ENCODE measurements at places on chromosomes 4 and X.

GRCh38 chrX:79524642-79525041, 157.5 kb upstream of the ITM2A start:
- DNase-seq, result no peak

DNA sequence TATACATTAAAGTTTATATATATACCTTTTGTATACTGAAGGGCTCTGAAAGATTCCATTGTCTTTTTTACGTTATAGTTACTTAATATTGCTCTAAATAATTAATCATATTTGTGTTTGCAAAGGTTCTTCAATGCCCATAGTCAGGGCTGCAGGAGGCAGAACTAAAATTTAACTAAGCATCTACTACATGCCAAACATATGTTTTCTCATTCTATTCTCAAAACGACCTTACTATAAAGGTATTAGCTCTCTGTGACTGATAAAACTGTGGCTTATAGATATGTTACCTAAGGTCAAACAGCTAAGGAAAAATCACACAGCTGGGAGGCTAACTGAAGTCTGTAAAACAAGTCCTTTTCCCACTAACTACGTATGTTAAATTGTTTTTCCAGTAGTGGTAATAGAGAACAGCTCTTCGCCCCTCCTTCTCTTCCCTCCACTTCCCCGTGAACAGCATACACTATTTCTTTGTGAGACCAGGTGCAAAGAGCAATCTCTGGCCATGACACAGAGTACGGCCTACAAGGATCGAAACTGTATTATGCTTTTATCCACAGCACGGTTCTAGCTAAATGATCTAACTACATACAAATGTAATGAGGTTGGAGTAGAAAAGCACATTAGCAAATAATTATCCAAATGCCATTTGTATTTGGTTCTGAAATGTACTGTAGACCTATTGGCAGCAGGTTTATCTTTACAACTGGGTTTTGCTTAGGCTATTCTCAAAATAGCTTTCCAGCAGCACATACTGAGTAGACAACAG, 1.7 kb downstream of the CNOT6L start:
- DNase-seq, result peak; percentile 3

DNA sequence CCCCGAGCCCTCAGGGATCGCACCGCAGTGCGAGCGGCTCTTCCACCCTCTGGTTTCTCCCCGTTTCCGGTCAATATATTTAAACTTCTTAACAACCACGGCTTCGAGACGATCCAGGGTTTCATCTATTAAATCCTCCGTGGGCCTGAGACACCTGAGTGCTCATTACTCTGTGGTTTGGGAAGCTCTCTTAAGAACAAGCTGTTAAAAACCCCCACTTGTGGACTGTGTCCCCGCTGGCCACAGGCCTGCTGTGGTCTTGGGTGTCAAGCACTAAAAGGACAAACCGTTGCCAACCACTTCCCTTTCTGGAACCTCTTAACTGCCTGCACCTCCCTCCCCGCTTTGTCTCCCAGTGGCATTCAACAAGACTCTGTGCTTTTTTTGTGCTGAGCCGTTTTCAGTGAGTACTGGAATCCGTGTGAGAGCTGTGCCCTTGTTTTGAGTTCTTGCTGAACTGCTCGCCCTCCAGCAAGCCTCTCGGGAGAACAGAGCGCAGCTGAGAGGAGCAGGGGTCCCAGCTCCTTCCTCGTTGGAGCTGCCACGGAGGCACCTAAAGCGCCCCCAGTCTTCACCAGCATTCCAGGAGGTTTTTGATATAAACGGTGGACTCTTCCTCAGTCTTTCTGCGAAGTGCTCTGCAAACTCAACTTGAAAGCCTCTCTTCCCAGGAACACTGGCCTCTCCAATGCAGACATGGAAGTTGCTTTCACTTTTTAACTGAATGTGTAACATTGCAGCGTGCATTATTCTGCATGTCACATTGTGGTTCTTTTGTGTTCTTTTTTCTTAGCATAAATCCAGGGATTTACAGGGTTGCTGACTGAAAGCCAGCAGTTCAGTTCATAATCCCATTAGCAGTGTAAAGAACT, 691 bp upstream of the IGFBP7 start:
- DNase-seq, result peak; percentile 78

GRCh38 chr4:143185253-143186107, 763 bp downstream of the USP38 start:
- peak; percentile 17 for DNase-seq

DNA sequence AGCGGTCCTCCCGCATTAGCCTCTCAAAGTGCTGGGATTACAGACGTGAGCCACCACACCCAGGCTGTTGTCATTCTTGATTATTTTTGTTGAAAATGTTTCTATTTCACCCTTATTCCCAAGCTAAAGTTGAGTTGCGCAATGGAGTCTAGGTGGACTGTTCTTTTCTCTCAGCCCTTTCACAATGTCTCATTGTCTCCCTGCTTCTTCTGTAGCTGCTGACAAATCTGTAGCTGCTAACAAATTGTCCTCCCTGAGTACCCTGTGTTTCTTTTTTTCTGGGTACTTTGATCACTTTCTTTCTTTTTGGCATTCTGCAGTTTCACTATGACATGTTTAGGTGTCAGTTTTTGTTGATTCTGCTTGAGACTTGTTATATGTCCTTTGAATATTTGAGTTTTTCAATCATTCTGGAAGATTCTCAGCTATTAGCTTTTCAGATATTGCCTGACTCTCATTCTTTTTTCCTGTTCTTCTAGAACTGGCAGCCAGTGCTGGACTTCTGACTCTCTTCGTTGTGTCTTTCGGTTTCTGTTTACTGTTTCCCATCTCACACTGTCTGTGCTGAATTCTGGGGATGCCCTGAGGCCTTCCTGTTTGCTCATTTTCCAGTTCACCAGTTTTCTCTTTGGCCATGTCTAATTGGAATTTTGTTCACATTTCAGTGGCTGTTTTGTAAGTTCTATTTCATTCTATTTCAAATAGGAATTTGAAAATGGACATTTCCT, 6.6 kb downstream of the ABCD1 start:
- DNase-seq, result no peak

- DNase-seq, result no peak
Measured at GRCh38 chrX:74506317-74507115, 85.2 kb downstream of the SLC16A2 start.

- DNase-seq, result peak; percentile 78
Measured at GRCh38 chr4:184397516-184398163, 76.7 kb downstream of the IRF2 start.

DNA sequence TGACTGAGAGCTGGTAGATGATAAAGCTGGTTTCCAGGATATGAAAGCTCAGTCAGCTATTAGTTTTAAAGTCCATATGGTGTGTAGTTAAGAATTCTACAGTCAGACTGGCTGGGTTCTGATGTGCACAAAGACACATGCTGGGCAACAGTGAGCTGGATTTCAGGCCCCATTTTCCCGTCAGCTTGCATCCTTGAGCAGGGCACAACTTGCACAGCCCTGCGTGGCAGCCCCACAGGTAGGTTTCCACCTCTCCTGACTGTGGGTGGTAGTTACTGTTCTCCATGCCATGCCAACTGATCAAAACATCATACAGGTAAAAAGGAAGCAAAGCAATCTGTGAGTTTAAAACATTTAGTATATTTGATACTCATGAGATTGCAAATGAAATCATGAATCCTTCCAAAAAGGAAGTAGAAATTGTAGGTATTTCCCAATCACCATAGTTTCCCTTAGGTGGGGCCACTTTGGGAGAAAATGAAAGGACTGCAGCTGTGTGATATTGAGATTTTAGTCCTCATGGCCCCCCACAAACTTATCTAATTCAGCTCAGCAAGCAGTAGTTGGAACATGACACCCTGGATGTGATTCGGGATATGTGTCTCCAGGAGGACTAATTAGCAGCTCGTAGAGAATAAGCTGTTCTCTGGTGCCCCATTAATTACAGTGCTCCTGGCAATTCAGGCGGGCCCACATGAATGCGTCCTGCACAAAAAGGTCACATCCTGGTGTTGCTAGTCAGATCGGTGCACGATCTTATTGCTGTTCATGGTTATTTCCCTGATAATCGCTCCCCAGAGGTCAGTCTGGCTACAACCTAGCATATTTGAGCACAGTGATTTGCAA, 42.4 kb upstream of the NOCT start:
- no peak for DNase-seq

- DNase-seq, result no peak
Measured at GRCh38 chr4:160818571-160818970, 1345.2 kb downstream of the FSTL5 start.

DNA sequence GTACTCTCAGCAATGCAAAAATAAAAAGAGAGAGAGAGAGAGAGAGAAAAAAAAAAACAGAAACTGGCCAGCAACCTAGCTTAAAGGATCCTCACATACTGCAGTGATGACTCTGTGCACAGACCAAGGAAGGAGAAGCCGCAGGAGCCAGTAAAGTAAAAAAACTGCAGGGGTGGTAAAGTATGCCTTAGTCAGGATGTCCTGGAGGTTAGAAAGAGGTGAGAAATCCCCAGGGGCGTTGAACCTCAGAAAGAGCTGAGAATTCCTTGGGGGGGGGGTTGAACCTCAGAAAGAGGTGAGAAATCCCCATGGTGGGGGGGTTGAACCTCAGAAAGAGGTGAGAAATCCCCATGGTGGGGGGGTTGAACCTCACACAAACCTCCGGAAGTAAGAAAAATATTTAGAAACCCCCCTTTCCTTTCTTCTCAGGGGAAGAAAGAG, 48.0 kb downstream of the MAGEA9 start:
- DNase-seq, result no peak

DNA sequence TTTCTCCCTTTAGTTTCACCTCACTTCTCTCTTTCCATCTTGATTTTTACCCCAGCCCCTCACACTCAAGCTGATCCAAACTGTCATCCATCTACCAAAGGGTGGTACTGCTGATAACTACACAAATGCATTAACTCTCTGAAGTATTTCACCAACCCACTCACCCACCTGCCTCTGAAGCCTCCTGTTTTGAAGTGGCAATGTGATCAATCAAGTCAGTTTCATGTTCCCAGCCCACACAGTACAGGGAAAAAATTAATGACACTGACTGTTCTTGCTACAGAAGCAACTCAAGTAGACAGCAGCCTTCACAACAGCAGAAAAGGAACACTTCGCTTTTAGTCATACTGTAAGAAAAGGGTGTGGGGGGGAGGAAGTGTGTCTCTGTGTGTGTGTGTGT, 183.0 kb upstream of the NOCT start:
- no peak for DNase-seq

- no peak for DNase-seq
Measured at GRCh38 chr4:108775921-108776320, 13.1 kb upstream of the ETNPPL start.

GRCh38 chrX:5632887-5633286, 595.8 kb downstream of the NLGN4X start:
- DNase-seq, result no peak

GRCh38 chr4:29243054-29243453, 1477.1 kb upstream of the PCDH7 start:
- no peak for DNase-seq

- no peak for DNase-seq
Measured at GRCh38 chrX:97494756-97495372, 611.2 kb downstream of the RPA4 start.

DNA sequence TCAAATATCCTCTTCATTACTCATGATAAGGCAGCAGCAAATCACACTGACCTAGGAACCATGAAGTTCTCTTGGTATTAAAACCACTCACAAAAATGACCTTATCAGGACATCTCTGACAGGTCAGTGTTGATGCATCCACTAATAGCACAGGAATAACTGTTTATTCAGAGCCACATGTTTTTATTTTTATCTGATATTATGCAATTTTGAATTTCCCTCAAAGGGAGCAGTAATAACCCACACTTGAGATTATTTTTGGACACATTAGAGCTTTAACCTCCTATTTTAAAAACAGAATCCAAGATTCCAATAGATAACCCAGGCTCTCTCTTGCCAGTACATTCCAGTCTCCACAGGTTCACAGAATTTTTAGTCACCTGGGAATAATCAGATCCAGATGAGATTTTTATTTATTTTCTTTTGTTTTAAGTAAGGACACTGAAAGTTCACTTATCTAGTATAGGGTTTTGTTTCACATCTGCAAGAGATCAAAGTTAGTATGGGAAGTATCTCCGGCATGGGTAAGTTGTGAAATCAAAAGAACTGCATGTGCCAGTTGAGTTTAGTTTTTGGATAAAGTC, 36.3 kb upstream of the MYOZ2 start:
- no peak for DNase-seq

GRCh38 chr4:82901183-82901718, 716 bp downstream of the THAP9 start:
- no peak for DNase-seq

DNA sequence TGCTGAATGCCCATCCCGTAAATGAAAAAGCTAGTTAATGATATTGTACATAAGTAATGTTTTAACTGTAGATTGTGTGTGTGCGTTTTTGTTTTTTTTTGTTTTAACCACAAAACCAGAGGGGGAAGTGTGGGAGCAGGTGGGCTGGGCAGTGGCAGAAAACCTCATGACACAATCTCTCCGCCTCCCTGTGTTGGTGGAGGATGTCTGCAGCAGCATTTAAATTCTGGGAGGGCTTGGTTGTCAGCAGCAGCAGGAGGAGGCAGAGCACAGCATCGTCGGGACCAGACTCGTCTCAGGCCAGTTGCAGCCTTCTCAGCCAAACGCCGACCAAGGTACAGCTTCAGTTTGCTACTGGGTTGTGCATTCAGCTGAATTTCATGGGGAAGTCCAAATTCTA, at the start of gene SPP1:
Gene SPP1 (plus strand): TSS at position 249 of the 400 bp plus-strand sequence. CDS start 1,182 bp downstream, outside the sequence.
- peak; percentile 93 for DNase-seq

- no peak for DNase-seq
Measured at GRCh38 chr4:159855731-159856130, 752.9 kb downstream of the RAPGEF2 start.

- DNase-seq, result no peak
Measured at GRCh38 chrX:74523870-74524735, 90.3 kb downstream of the RLIM start.

DNA sequence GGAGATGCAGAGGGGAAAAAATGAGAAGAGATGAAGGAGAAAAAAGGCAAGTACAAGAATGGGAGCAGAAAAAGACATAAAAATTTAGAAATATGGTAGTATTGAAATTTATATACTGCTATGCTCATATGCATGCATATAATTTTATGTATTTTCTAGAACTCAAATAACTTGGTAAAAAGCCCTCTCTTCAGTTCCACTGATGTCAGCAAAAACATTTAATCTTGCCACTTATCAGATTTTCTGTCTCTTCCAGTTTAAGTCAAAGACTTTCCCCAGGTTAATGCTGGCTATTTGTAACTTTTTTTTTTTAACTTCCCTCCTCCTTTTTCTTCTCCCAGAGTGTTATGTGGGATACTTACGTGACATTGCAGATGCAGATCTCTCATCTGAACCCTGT, 617.5 kb upstream of the CPEB2 start:
- DNase-seq, result no peak

- no peak for DNase-seq
Measured at GRCh38 chr4:153467897-153468262, 1.7 kb downstream of the TMEM131L start.

All from Ammon's horn (tissue), 1 donor.